HL-60 (cell line): ENCODE measurements at places on chromosomes 1 and 21.

- DNase-seq = no peak
Measured at GRCh38 chr1:43284546-43285110, 753 bp downstream of the C1orf210 start.

DNA sequence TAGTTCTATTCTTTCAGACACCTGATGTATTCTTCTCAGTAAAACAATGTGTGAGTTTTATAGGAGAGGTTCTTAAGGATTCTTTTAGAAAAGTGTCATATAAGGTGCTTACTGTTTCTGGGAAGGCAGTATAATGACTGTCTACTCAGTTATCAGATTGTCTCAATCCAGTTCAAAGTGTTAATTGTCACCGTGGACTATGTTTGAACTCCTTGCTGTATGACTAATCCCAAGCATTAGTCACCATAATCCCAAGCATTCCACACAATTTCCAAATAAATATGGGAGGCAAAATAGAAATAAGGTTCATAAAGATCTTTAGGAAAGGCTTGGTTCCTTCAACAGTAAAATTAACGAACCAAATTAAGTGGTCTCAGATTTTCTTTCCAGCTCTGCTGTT, 342.1 kb upstream of the NR5A2 start:
- no peak for DNase-seq

- DNase-seq = no peak
Measured at GRCh38 chr21:24738063-24738462, 869.2 kb downstream of the MRPL39 start.

DNA sequence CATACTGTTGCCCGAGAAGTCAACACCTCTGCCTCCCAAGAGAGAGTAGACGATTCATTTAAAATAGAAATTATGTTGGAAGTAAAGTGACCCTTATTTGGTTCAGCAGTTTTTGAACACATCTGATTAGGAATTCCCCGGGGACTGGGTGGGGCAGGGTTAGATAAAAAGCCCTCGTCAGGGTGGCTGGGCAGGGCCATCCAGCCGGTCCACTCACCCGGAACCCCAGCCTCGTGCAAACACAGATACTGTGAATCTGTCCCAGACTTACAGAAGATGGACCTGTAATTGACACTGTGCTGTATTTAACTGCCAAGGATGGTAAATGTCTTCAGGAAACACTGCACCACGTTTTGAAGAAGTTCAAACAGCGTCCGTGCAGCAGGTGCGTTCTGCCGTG, 63.7 kb downstream of the PRDM16 start:
- no peak for DNase-seq

GRCh38 chr1:43558346-43558841, 27.7 kb downstream of the PTPRF start:
- DNase-seq = no peak
